ENCODE measurements at places on chromosomes 3 and 15.

GRCh38 chr3:42477696-42478095, 24.7 kb upstream of the VIPR1 start:
- DNase-seq = no peak

GRCh38 chr3:196654735-196655090, 15.2 kb downstream of the NRROS start:
- no peak for DNase-seq

- no peak for DNase-seq
Observed at GRCh38 chr3:118889691-118890090, 145.0 kb downstream of the IGSF11 start.

- DNase-seq = no peak
Observed at GRCh38 chr15:29959384-29960137, 123.2 kb upstream of the GOLGA8J start.

GRCh38 chr3:33883538-33883950, 85.1 kb downstream of the PDCD6IP start:
- DNase-seq = no peak

- DNase-seq = no peak
Observed at GRCh38 chr15:69450968-69451695, 1.5 kb upstream of the RPLP1 start.

DNA sequence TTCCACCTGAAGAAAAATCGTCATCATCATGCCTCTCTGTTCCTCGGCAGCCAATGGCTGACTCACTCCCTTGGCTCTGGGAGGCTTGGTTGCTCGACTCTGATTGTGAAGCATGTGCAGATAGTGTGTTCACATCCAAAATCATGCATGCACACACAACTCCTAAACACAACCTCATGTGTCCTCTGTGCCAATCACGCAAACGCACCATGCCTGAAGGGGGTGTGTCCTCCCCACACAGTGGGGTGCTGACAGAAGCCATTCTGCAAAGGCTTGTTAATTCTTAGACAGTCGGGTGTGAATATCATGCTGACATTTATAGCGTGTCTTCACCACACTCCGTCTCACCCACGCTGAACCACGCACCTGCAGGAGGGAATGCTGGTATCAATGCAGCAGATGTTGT, 11.4 kb upstream of the CCDC174 start:
- DNase-seq = no peak

DNA sequence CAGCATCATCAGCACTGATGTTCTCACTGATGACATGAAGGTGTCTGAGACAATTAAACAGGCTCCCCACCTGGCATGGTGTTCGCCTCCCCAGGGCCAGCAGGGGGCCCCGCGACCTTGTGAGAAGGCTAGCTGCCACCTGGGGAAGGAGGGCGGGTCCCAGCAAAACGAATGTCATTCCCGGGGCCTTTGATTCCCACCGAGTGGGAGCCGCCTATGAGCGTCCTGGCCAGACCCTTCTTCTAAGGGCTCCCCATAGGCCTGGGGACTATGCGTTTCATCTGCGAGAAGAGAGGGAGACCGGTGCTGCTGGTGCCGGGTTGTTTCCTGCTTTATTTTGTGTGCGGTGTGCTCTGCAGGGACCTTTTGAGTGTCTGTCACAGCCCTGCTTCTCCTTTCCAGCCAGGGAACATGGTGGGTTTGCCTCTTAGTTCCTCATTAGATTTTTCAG, 20.5 kb upstream of the MINDY4B start:
- DNase-seq = peak; percentile 18

DNA sequence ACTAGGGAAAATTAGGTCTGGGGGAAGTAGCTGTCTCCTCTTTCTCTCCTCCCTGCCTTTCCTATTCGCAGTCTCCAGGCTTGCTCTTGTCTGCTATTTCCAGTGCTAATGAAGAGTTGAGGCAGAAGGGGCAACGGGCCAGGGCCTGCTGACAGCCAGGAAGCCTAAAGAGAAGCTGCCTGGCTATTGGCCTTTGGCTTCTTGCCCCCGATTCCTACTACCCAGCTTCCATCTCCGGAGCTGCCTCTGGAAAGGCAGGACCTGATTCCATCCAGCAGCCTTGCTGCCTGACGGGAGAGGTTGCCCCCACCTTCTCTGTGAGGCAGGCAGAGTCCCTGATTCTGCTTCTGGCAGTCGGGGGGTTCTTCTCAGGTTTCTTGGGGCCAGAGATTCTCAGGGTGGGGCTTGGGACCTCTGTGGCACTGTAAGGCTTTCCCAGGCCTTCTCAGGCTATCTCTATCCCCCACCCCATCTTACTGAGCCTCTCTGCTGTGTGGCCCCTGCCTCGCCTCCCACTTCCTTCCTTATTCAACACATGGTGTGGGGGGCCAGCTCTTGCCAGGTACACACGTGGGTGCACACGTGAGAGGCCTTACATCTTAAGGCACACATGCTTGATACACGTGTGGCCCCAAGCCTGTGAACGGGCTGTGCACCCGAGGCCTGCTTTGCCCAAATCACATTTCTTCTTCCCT, 18.2 kb upstream of the JMJD7 start:
- DNase-seq = no peak

DNA sequence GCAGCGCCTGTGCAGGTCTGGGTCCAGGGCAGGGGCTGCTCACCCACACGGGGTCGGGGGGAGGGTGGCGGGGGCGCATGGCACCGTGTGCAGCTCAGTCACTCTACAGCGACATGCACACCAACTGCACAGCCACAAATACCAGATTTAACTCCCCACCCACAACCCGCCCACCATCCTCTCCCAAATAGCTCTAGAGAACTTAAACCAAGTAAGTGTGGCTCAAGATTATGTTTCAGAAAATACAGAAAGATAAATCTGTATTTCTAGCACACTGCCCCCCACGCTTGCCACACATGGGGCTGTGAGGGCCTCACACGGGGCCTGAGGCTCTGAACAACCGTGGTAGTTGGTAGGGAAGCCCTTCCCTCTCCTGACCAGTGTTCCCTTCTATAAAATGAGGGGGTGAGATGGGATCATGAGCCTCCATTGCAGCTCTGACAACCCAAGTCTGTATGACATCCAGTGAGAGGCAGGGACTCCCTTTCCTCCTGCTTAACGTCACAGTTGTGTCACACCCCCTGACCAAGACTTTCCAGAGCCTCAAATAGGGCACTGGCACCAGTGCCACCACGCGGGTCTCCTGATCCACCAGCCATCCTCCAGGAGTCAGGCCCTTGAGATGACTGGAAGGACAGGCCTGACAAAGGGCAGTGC, 23.1 kb downstream of the POC1A start:
- no peak for DNase-seq

GRCh38 chr3:85387913-85388505, 429.2 kb downstream of the CADM2 start:
- no peak for DNase-seq

- no peak for DNase-seq
Observed at GRCh38 chr3:72651498-72651897, 196.7 kb downstream of the SHQ1 start.

DNA sequence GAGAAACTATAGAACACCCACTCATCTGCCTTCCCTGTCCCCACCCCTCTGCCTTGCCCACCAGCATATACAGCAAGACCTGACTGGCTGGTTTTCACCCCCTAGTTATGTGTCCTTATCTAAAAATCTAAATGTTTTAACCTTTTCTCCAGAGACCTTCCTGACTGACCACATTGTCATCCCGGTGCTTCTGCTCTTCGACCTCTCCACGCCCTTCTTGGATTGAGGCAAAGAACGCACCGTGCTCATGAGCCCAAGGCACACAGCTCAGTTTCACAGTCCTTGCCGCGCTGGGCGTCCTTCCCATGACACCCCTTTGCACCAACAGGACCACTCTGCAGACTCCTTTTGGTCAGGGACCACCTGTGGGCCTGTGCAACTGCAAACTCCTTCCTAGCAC, 62.7 kb downstream of the B3GNT5 start:
- DNase-seq = no peak

DNA sequence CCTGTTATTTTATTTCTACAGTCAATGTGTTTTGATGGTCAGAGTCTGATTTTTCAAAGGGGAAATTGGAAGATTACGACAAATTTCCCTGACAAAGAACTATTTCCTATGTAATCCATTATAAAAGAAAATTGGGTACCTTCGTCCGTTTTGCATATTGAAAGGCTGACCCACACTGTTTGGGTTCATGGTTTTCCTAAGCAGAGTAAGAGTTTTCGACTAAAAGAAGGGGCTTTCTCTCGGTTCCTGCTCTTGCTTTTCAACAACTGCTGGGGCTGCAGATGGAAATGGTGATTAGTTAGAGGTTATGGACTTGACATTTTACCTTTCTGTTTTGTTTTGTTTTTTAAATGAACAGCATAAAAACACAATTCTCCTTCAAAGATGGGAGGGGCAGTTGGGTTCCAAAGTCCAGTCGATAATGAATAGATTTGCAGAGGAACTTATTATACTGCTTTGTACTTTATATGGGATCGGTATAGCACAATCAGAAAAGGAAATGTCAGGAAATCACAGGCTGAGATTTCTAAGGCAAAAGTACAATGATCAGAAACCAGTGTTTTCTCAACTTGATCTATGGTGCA, 978 bp downstream of the KCNMB2 start:
- DNase-seq = no peak

- no peak for DNase-seq
Observed at GRCh38 chr3:109023167-109023566, 69.5 kb upstream of the GUCA1C start.

- DNase-seq = no peak
Observed at GRCh38 chr3:41346698-41347270, 147.5 kb downstream of the CTNNB1 start.

- no peak for DNase-seq
Observed at GRCh38 chr3:159074756-159075701, 273.2 kb downstream of the MFSD1 start.

GRCh38 chr3:187318819-187319616, 27.5 kb upstream of the MASP1 start:
- peak; percentile 47 for DNase-seq

GRCh38 chr3:158785972-158786371, 15.9 kb upstream of the MFSD1 start:
- DNase-seq = no peak

DNA sequence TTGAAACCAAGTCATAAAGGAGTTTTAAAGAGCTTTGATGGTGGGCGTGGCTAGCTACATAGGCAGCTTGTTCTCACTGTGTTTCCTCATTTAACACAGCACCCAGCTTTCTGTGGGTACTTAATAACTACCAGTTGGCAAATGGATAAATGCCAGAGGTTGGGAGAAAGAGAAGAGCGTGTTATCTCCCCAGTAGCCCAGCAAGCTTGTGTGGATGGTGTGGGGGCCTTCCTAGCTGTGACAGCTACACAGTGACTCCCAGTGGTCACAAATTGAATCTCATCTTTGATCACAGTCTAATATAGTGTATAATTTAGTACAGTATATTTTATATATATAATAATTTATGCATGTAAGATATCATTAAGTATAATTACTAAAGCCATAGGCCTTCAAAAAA, 984.1 kb downstream of the EPHA3 start:
- no peak for DNase-seq
